ENCODE measurements at places on chromosomes 2 and 18.

- DNase-seq, result no peak
Observed at GRCh38 chr18:66211749-66212148, 392.1 kb downstream of the CDH19 start.

DNA sequence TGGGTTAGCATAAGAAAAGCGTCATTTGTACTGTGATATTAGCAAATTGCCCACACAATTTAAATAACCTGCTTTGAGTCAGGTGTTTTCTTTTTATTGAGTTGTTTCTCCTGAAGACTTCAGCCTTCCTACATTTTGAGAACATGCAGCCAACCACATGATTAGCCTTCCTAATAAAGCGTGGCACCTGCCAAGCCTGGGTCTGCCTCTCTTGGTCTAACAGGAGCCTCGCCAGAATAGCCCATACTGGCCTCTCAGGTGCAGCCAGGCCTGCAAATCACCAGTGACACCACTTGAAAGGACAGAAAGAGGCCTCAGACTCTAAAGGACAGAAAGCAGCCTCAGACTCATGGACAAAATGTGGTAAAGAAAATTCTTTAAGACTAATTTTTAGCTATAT, 653.8 kb downstream of the BCL11A start:
- DNase-seq, result no peak

- no peak for DNase-seq
Observed at GRCh38 chr2:171320731-171321130, 113.1 kb downstream of the METTL8 start.

DNA sequence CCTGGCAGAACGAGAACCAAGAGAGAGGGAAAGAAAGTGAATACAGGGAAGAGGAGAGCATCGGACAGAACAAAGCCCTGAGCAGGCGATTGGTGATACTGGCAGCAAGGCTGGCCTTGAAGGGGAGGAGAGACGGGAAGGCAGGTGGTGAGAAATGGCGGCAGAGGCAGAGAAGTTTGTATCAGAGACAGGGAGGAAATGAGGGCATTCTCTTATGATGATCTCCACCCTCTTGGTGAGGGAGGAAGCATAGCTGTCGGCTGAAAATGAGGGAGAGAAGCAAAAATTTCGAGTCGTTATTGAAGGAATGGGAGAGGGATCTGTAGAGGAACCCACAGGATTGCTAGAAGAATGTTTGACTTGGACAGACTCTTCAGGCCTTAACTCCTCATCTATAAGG, 80.6 kb downstream of the CLIP4 start:
- no peak for DNase-seq

GRCh38 chr18:45619062-45619825, 4.0 kb downstream of the SLC14A2 start:
- no peak for DNase-seq

DNA sequence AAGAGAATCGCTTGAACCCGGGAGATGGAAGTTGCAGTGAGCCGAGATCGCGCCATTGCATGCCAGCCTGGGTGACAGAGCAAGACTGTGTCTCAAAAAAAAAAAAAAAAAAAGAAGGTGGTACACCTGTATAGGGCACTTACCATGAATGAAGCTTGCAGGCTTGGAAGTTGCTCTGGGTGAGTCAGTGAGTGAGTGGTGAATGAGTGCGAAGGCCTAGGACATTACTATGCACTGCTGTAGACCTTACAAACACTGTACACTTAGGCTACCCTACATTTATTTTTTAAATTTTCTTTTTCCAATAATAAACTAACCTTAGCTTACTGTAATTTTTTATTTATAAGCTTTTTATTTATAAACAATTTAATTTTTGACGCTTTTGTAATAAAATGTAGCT, 78.4 kb upstream of the ATG16L1 start:
- no peak for DNase-seq

DNA sequence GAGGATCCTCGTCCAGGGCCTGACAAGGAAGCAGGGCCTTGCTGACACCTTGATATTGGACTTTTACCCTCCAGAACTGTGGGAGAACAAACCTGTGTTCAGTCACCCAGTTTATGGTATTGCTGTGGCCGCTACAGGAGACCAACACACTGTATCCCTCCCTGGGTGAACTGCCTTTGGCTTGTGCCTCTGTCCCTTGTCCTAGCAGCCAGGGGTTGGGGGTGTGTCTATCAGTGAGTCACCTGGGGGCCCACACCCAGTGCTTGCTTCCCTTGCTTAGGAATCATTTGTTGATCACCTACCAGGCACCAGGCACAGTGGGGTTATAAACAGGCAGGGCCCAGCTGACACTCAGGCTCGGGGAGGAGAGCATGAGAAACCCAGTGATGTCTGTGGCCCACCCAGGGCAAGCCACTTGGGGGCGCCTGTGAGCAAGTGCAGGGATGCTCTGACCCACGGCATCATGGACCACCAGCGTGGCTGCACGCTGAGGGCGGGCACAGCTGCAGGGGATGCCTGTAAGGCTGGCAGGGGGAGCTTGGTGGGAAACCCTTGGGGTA, 17.1 kb downstream of the TMEM185B start:
- DNase-seq, result peak; percentile 16
